ENCODE measurements at places on chromosomes 11 and 22.

DNA sequence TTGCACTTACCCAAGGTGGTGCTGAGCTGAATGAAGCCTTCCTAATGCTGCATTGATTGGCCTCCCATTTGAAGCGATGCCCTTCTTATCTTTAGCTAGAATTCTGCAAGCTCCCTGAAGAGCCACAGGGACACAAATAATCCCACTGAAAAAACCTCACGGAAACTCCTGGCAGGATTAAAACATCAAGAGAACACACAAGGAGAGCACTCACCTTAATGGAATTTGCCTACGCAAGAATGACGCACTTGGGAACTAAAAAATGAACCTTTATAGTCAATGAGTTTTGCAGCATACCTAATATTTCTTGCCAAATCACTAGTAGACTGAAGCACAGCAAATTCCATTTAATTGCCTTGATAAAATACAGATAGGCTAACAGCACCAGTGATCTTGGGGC lies 232.8 kb upstream of the UBASH3B start:
- no peak for DNase-seq

DNA sequence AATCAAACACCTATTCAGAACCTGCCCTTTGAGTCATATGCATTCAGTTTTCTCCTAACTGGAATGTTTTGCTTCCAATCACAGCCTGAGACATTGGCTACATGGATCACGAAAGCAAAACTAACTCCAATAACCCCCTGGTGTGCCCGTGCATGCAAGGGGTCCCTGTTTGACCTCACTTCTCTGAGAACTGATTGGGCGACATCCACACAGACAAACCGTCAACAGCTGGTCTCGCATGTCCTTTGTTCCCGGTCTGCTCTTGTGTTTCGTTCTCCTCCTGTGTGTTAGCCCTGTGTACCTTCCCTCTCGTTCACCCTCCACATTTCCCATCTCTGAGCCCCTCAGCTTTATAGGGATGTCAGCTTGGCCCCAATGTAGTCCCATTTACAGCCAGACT lies 67.2 kb upstream of the TTC12 start:
- no peak for DNase-seq

DNA sequence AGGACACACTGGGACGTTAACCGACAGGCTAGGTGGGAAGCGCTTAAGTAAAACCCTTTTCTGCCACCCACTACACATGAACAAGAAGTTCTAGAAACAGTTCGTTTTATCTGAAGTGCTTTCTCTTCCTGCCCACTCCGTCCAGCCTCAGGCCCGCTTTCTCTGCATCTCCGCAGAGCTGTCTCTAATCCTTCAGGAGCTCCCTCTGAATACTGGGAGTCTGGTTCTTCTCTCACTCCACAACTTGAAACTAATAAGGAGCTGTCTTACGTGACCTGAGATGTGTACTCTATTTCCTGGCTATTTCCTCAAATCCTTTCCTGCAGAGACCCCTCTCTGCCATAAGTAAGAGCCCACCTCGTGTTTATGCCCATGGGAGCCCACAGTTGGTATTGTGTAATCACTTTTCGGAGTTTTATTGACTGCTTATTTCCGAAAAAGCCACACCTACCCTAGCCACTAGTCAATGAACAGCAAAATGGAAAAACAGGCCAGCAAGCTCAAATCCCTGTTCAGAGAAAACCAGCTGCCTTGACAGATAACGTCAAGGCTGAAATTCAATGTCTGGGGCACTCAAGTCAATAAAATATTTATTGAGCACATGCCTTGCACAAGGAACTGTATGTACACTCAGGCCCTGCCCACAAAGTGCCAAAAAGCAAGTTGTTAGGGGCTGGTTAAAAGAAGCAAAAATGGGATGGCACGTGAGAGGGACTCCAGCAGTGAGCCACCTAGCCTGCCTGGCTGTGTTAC lies 4.9 kb downstream of the PC start:
- no peak for DNase-seq

DNA sequence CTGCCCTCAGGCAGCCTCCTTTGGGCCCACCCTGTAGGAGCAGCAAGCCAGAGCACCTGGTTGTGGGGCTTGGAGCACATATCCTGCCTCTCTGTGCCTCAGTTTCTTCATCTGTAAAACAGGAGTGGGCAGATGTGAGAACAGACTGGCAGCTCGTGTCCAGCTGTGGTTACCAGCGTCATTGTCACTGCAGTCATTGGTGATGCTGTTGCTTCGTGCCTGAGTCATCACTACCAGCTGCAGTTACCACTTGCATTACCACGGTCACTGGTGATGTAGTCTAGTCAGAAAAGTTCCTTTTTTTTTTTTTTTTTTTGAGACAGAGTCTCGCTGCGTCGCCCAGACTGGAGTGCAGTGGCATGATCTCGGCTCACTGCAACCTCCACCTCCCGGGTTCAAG lies 20.4 kb downstream of the RSPH14 start:
- no peak for DNase-seq

DNA sequence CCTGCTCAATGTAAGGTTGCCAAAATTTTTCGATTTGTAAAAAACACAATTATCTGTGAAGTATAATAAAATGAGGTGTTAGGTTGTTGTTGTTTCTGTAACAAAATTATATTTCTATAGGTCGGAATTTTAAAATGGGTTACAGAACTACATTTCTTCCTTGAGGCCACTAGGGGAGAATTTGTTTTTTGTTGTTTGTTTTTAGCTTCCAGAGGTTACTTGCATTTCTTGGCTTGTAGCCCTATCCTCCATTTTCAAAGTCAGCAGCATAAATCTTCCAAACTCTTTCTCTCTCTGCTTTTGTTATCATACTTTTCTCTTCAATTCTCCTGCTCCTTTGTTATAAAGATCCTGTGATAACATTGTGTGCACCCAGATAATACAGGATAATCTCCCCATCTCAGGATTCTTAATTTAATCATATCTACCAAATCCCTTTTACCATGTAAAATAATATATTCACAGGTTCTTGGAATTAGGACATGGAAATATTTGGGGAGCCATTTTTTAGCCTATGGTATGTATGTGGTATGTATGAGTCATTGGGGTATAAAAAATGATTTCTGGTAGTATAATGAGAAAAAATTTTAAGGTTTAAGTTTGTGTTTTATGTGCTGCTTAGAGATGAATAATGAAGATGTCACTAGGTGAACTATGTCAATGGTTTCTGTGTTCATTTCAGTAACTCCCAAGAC lies 9.4 kb upstream of the PATL1 start:
- no peak for DNase-seq

All from left ventricle myocardium superior (tissue), 1 donor.